ENCODE measurements at places on chromosomes 11 and 22.

DNA sequence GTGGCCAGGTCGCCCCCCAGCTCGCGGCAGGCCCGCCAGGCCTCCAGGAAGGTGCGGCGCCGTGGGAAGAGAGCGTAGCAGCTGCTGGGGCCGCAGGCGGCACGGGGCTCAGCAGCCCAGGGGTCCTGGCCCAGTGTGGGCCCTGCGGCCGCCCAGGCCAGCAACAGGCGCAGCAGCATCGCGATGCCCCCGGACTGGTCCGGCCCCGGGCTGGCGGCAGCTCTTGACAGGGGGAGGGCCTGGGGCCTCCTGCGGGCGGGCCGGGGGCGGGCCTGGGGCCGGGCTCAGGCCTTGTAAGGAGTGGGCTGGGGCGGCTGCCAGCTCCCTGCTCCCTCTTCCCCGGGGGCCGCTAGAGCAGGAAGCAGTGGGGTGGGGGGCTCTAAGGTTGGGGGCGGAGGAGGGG is at the start of gene CD248:
TSS of gene CD248 (minus strand) at position 196 of the 403 bp plus-strand sequence. CDS start at position 179, 17 bp downstream.
- no peak for DNase-seq

DNA sequence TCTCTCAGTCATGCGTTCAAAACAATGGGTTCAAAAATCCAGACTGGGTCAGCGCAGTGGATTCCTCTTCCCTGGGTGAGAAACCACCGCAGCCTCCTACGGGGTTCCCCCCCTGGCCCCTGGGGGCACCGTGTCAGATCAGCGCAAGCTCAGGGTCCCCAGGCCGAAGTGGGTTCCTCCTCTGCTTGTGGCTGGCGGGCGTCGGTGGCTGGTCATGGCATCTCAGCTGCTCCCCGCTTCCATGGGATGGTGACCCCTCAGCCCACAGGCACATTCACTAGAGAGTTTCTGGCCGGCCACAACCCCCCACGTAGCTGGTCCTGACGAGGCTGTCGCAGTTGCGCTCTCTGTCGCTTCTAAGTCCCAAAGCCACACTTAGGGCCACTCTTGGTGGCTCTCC is 389.8 kb downstream of the TBC1D22A start:
- DNase-seq: no peak

- DNase-seq: peak; percentile 73
These were observed 299.7 kb downstream of the ST3GAL4 start for GRCh38 chr11:126654886-126655806.

DNA sequence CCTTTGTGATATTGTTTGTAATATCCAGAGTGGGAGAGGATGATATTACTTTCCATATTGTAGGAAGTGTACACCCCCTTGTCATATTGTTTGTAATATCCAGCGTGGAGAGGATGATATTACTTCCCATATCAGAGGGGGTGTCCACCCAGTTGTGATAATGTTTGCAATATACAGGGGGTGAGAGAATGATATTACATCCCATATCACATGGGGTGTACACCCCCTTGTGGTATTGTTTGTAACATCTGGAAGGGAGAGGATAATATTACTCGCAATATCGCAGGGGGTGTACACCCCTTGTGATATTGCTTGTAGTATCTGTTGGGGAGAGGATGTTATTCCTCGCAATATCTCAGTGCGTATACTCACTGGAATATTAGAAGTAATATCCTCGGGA is 61.5 kb downstream of the PRSS23 start:
- no peak for DNase-seq

Data from NCI-H1092 treated with DMSO at 0.1 percent for 48 hours (cell line).